Activated CD8-positive, alpha-beta T cell treated with anti-CD3 and anti-CD28 coated beads for 36 hours (primary cell): ENCODE measurements at places on chromosomes 5 and 9. TPM values are rescaled to one million over a fixed set of nuclear protein-coding genes. Genes with fewer than 3 reads are reported as not detected.

The ADAMTS2 gene
- not detected for total RNA-seq

The HDAC3 gene
- 98.3 TPM for total RNA-seq

The C9orf72 gene
- 7.3 TPM for total RNA-seq

The DMRT2 gene
- not detected for total RNA-seq

The AQP7 gene
- total RNA-seq = not detected

The INSL4 gene
- total RNA-seq = not detected

The IFNK gene
- total RNA-seq = not detected

The WDR38 gene
- not detected for total RNA-seq

The FBXL7 gene
- total RNA-seq = not detected

The NOL6 gene
- total RNA-seq = 45.5 TPM

The MEIKIN gene
- not detected for total RNA-seq

The CNTLN gene
- 0.40 TPM for total RNA-seq

- no peaks in the 10 kb centered on the region for H3K36me3 ChIP-seq
- no peaks in the 10 kb centered on the region for H3K4me1 ChIP-seq
- H3K4me3 ChIP-seq = no peak overlapping the region
- H3K27ac ChIP-seq = no peak overlapping the region
Measured at GRCh38 chr9:21174671-21175070, 8.2 kb upstream of the IFNA21 start.

DNA sequence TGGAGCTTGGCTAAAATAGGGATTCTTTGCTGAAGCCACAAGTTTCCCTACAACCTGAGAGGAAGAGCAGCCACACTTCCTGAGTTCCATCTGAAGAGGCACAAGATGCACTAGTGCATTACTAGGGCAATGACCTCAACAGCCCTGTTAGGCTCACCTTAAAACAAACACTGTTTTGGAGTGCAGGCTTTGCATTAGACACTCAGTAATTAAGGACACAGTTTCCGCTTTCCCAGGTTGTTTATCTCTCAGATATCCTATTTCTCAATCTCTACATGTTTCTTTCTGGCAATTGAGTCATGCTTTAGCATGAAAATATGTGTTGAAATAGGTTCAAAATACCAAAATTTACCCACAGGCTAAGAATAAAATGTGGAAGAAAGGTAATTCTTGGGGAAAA lies 34.2 kb downstream of the EMB start:
- peaks cover 38% of the 10 kb centered on the region for H3K4me1 ChIP-seq
- peaks cover 32% of the 10 kb centered on the region for H3K36me3 ChIP-seq
- no peak for DNase-seq
- H3K4me3 ChIP-seq = no peak overlapping the region

- H3K4me3 ChIP-seq = no peak overlapping the region
- H3K27me3 ChIP-seq = peaks cover 11% of the 10 kb centered on the region
- no peak for DNase-seq
- no peak overlapping the region for H3K27ac ChIP-seq
Measured at GRCh38 chr5:156715287-156715686, 134.8 kb upstream of the PPP1R2B start.

- no peak overlapping the region for H3K4me3 ChIP-seq
- H3K27me3 ChIP-seq = no peaks in the 10 kb centered on the region
- H3K36me3 ChIP-seq = no peaks in the 10 kb centered on the region
- DNase-seq = no peak
Measured at GRCh38 chr5:167895899-167896659, 395.4 kb upstream of the WWC1 start.

GRCh38 chr5:35826554-35826953 lies 30.1 kb upstream of the IL7R start:
- peak overlapping the region; percentile 54 for H3K4me3 ChIP-seq
- no peaks in the 10 kb centered on the region for H3K27me3 ChIP-seq
- H3K27ac ChIP-seq = peak overlapping the region; percentile 92
- H3K36me3 ChIP-seq = peaks cover 20% of the 10 kb centered on the region

DNA sequence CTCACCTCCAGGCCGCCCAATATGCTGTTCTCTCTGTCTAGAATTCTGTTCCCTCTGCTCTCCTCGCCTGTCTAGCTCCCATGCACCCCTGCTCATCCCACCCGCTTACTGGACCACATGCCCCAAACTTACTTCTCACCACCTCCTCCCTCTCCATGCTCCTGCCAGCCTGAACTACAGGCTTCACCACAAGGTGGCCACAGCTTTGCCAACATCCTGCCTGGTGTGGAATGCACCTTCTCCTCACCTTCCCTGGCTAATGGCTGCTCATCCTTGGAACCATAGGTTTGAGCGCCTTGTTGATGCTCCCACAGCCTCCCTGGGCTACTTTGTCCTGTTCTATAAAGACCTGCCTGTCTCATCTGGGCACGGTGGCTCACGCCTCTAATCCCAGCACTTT lies 9.6 kb downstream of the LAMC3 start:
- H3K4me1 ChIP-seq = no peaks in the 10 kb centered on the region
- no peak for DNase-seq
- H3K27ac ChIP-seq = no peak overlapping the region
- H3K4me3 ChIP-seq = no peak overlapping the region

- no peak overlapping the region for H3K27ac ChIP-seq
- no peaks in the 10 kb centered on the region for H3K27me3 ChIP-seq
- DNase-seq = no peak
- no peak overlapping the region for H3K4me3 ChIP-seq
- no peaks in the 10 kb centered on the region for H3K4me1 ChIP-seq
Measured at GRCh38 chr5:66239034-66239433, 94.9 kb downstream of the SREK1 start.

- no peak for DNase-seq
- H3K27ac ChIP-seq = no peak overlapping the region
- no peak overlapping the region for H3K4me3 ChIP-seq
- H3K27me3 ChIP-seq = peaks cover 2% of the 10 kb centered on the region
- peaks cover 13% of the 10 kb centered on the region for H3K4me1 ChIP-seq
- no peaks in the 10 kb centered on the region for H3K36me3 ChIP-seq
Measured at GRCh38 chr5:3886524-3887451, 291.2 kb downstream of the IRX1 start.

- no peak overlapping the region for H3K4me3 ChIP-seq
- no peak for DNase-seq
- peak overlapping the region; percentile 6 for H3K27ac ChIP-seq
- H3K4me1 ChIP-seq = peaks cover 48% of the 10 kb centered on the region
- no peaks in the 10 kb centered on the region for H3K27me3 ChIP-seq
Measured at GRCh38 chr9:125529589-125530515, 177.2 kb downstream of the MAPKAP1 start.

DNA sequence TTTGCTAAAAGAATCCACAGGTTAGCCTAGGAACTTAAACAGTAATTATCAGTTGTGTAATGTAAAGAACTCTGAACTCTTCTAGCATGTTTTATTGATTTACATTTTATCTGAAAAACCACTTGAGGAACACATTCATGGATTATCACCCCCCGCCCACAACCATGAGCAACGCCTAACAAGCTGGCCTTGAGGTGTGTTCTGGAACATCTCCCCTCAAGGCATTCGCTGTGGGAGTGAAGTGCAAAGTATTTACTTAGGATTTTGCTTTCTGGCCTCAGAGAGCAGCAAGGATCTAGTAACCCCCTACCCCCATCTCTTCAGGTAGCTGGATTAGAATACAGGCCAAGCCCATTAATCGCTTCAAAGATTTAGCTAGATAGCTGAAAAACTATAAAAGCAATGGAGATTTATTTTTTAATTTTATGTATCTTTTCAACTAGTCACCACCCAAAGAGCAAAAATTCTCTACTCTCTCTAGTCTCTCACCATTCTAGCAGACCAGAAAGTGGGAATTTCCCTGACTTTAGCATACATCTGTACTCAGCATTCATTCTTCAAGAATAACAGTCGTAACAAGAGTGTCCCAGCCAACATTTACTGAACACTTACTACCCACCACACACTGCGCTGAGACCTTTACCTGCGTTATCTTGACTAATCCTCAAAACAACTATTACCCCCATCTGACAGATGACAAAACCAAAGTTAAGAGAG lies 37.2 kb downstream of the DDX31 start:
- no peaks in the 10 kb centered on the region for H3K4me1 ChIP-seq
- H3K27ac ChIP-seq = no peak overlapping the region
- H3K36me3 ChIP-seq = peaks cover 44% of the 10 kb centered on the region
- H3K27me3 ChIP-seq = no peaks in the 10 kb centered on the region
- no peak for DNase-seq

DNA sequence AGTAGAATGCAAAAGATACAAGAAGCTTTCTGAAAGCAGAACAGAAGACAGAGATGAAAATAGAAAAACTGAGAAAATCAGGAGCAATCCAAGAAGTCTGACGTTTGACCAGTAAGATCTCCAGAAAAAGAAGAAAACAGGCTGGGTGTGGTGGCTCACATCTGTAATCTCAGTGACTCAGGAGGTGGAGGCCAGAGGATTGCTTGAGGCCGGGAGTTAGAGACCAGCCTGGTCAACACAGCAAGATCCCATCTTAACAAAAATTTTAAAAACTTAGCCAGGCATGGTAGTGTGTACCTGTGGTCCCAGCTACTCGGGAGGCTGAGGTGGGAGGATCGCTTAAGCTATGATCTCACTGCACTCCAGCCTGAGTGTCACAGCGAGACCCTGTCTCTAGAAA lies 15.9 kb downstream of the RETREG1 start:
- H3K27me3 ChIP-seq = no peaks in the 10 kb centered on the region
- H3K4me3 ChIP-seq = no peak overlapping the region
- peak overlapping the region; percentile 62 for H3K27ac ChIP-seq
- no peak for DNase-seq
- H3K36me3 ChIP-seq = peaks cover 43% of the 10 kb centered on the region

DNA sequence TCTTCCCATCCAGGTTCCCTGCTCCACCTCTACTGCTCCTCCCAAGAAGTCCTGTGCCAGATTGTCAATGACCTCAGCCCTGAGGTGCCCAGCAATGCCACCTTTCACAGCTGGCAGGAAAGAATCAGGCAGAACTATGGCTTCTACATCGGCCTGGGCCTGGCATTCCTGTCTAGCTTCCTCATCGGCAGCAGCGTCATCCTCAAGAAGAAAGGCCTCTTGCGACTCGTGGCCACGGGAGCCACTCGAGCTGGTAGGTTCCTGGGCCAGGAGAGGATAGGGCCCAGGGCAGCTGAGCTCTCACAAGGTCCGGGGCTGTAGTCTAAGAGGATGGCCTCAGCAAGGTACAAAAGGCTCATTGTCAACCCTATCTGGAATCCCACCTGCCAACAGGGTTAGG lies 3.1 kb downstream of the NIPAL4 start:
- peaks cover 27% of the 10 kb centered on the region for H3K27me3 ChIP-seq
- H3K4me3 ChIP-seq = no peak overlapping the region
- peaks cover 18% of the 10 kb centered on the region for H3K4me1 ChIP-seq
- DNase-seq = no peak

- peaks cover 16% of the 10 kb centered on the region for H3K4me1 ChIP-seq
- H3K36me3 ChIP-seq = no peaks in the 10 kb centered on the region
- no peaks in the 10 kb centered on the region for H3K27me3 ChIP-seq
- no peak overlapping the region for H3K4me3 ChIP-seq
Measured at GRCh38 chr9:122086873-122087272, 6.2 kb downstream of the TTLL11 start.

- no peak for DNase-seq
- no peaks in the 10 kb centered on the region for H3K36me3 ChIP-seq
- peaks cover 7% of the 10 kb centered on the region for H3K4me1 ChIP-seq
- H3K27ac ChIP-seq = no peak overlapping the region
- H3K27me3 ChIP-seq = peaks cover 5% of the 10 kb centered on the region
Measured at GRCh38 chr9:114163517-114163951, 8.2 kb downstream of the COL27A1 start.

DNA sequence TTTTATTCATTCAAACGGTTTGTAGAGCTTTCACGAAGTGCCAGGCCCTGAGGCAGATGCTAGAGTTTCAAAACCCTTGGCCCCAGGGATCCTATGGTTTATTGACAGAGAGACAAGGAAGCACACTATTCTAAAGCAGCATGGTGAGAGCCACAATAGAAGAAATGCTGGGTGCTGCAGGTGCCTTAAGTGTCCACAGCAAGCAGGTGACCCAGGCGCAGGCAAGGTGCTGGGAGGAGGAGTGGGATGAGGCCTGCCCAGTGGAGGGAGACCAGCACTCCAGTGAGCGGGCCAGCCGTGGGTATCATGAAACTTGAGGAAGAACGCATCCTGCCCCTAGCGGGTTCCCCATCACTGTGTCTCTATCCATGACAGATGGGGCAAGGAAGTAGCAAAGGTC lies 71.0 kb downstream of the OSMR start:
- no peak overlapping the region for H3K4me3 ChIP-seq
- H3K27ac ChIP-seq = no peak overlapping the region
- H3K4me1 ChIP-seq = no peaks in the 10 kb centered on the region
- no peaks in the 10 kb centered on the region for H3K36me3 ChIP-seq

GRCh38 chr9:32579706-32580331 lies 6.9 kb upstream of the NDUFB6 start:
- no peaks in the 10 kb centered on the region for H3K36me3 ChIP-seq
- H3K4me1 ChIP-seq = no peaks in the 10 kb centered on the region
- DNase-seq = peak; percentile 87
- peaks cover 9% of the 10 kb centered on the region for H3K27me3 ChIP-seq
- no peak overlapping the region for H3K27ac ChIP-seq
